ENCODE measurements at places on chromosomes 7 and 10. TPM values are rescaled to one million over a fixed set of nuclear protein-coding genes. Genes with fewer than 3 reads are reported as not detected.

DNA sequence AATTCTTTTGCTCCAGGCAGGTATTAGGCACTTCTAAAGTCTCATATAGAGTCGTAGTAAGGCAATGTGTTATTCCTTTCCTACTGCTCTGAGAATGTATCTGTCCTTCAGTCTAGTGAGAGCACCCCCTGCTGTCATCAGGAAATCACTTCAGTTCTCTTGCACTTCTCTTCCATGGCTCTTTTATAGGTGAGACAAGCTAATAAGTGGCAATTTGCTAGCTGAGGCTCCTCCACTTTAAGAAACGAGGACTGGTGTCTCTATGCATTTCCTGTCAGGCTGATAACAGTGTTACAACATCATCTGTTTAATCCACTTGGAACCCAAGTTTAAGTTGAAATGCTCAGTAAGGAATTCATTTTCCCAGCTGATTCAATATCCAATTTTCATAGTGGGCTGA, 350.6 kb downstream of the TFEC start:
- peak; percentile 10 for DNase-seq

DNA sequence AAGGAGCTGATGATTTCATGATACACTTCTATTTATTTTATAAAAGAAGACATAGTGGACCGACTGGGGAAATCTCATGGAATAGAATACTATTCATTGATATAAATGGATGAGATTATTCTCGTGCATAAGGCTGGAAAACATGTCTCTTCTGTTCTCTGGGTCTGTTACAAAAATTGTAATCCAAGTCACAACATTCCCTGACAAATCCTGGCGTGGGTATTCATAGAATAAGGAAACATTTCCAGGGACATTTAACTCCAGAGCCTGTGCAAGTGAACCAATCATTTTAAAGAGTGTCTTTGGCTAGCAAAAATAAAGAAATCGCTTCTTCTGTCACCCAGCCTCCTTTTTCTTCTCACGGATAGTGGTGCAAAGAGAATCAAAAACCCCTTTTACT, 1148.5 kb upstream of the AUTS2 start:
- DNase-seq = no peak

- DNase-seq = no peak
Measured at GRCh38 chr10:86592413-86592812, 61.9 kb upstream of the OPN4 start.

GRCh38 chr10:89345367-89346000, 17.7 kb downstream of the IFIT3 start:
- DNase-seq = no peak

- no peak for DNase-seq
Measured at GRCh38 chr10:106500925-106501525, 663.5 kb downstream of the SORCS1 start.

GRCh38 chr7:157553256-157553655, 216.5 kb downstream of the DNAJB6 start:
- no peak for DNase-seq

- DNase-seq = no peak
Measured at GRCh38 chr10:62511238-62511637, 137.1 kb downstream of the ZNF365 start.

DNA sequence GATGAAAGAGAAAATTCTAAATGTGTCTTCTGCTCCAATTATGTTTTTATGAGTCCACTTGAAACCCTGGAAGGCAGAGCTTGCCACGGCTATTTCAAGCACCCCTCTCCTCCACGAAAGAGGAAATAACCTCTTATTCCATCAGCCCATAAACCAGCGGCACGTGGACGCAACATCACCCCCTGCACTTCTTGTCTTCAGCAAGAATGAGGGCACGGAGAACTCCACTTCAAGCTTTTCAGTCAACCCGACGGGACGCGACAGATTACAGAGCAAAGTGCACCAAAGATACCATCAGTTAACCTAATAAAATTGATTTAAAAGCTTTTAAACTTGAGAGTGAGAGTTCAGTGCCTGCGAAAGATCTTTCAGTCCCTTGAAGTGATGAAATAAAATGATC, 406.3 kb downstream of the GALNT17 start:
- no peak for DNase-seq

DNA sequence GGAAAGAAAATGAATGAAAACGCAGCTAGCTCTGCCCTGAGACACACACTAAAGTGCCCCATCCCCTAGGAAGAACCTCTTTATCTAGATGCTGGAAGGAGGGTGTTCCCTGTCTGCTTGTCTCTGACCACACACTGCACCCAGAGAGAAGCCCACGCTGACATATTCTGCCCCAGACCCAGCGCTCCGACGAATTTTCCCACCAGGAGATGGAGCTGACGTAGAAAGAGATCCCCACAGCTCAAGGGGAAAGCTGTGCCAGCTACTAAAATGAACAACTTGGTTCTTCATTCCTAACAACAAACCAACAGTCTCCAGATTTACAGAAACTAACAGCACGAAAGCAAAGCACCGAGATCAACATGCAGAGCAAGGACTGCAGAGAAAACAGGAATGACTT, 73.3 kb downstream of the KIAA1549 start:
- DNase-seq = no peak

GRCh38 chr10:116627386-116627933, 6.7 kb downstream of the PNLIPRP2 start:
- peak; percentile 27 for DNase-seq

GRCh38 chr7:157702311-157703023, 365.7 kb downstream of the DNAJB6 start:
- no peak for DNase-seq

GRCh38 chr7:41837916-41838315, 135.0 kb upstream of the INHBA start:
- DNase-seq = no peak

- DNase-seq = no peak
Measured at GRCh38 chr7:97307521-97308108, 190.1 kb downstream of the SDHAF3 start.

The PAX4 gene
- not detected for polyA plus RNA-seq

The ZRANB1 gene
- 23.1 TPM for polyA plus RNA-seq

The CEP41 gene
- 34.1 TPM for polyA plus RNA-seq

The NUB1 gene
- polyA plus RNA-seq = 69.5 TPM

The PNLIPRP3 gene
- polyA plus RNA-seq = not detected

The SYPL1 gene
- polyA plus RNA-seq = 131 TPM

The NODAL gene
- polyA plus RNA-seq = 0.82 TPM

The TUBB8 gene
- 0.76 TPM for polyA plus RNA-seq

The ZMIZ2 gene
- polyA plus RNA-seq = 54.2 TPM

All from right lung (tissue), 10 donors.